CD4-positive, alpha-beta T cell treated with Interleukin-10 for 1 hour (primary cell): ENCODE measurements at places on chromosomes 7 and 10.

GRCh38 chr7:81487516-81487915, 282.3 kb downstream of the HGF start:
- no peak for DNase-seq

DNA sequence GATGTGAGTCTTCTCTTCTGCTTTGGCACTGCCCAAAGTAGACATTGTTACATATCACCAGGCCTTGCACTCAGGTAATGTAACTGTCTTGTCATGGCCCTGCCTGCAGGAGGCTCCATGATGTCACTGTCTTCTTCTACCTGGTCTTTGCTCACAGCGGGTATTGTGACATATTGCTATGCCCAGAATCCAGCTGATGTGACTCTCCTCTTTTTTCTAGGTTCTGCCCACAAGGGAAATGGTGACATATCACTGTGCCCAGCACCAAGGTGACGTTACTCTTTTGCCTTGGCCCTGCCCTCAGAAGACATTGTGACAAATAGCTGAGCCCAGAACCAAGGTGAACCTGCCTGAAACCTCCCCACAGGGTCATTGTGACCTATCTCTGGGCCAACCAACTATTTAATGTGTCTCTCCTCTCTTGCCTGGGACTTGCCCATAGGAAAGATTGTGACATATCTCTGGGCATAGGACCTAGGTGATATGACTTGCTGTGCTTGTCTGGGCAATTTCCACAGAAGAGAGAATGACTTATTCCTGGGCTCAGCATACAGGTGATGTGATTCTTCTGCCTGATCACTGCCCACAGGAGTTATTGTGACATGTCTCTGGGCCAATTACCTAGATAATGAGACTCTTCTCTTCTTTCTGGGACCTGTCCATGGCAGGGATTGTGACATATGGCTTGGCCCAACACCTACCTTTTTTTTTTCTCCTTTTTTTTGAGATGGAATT, 26.5 kb upstream of the ZNF107 start:
- peak; percentile 11 for DNase-seq

- no peak for DNase-seq
These were observed 10.4 kb upstream of the SP8 start for GRCh38 chr7:20797042-20797461.

- DNase-seq = no peak
These were observed 137.1 kb downstream of the OAT start for GRCh38 chr10:124281666-124282065.

GRCh38 chr7:116395141-116395791, 104.3 kb upstream of the CAV2 start:
- DNase-seq = no peak

DNA sequence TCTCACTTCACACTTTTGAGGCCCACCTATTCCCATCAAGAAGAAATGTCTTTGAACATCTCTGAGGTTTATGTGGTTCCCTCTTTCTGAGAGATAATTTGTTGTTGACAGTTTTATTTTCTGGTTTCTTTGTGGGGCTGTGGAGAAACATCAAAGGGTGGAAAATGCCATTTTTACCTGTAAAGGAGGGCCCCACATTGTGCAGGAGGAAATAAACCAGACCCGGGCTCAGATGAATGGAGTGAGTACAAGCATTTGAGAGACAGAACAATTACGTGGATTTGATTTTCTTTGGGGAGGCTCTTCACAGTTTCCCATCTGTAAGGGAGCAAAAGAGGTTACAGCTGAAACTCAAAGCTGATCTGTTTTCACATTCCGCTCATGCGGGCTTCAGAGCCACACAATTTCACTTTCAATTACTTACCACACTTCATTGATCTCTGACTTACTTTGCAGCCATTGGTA, 29.8 kb downstream of the ITPRIP start:
- peak; percentile 43 for DNase-seq
